ENCODE measurements at places on chromosomes 5 and 9. TPM values are rescaled to one million over a fixed set of nuclear protein-coding genes. Genes with fewer than 3 reads are reported as not detected.

ADAMTS6 gene
- total RNA-seq, result 1.4 TPM

SCGB3A2 gene
- not detected for total RNA-seq

TLX3 gene
- not detected for total RNA-seq

WNK2 gene
- total RNA-seq, result not detected

PLAC8L1 gene
- not detected for total RNA-seq

NDFIP1 gene
- 117 TPM for total RNA-seq

GRCh38 chr9:82206490-82206889 is 217.9 kb downstream of the SPATA31D1 start:
- H3K4me3 ChIP-seq, result no peak overlapping the region
- no peaks in the 10 kb centered on the region for H3K36me3 ChIP-seq
- no peaks in the 10 kb centered on the region for H3K4me1 ChIP-seq
- DNase-seq, result no peak

DNA sequence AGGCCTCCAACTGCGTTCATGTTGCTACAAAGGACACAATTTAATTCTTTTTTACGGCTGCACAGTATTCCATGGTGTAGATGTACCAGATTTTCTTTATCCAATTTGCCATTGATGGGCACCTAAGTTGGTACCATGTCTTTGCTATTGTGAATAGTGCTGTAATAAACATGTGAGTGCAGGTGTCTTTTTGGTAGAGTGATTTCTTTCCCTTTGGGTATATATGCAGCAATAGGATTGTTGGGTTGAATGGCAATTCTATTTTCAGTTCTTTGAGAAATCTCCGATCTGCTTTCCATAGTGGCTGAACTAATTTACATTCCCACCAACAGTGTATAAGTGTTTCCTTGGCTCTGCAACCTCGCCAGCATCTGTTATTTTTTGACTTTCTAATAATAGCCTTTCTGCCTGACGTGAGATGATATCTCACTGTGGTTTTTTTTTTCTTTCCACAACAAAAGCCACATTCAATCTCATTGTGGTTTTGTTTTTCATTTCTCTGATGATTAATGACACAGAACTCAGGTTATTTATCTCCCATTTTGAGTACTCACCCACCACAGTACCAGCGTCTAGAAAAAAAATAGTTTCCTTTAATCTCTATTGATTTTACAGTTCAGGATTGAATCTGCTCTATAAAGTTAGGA is 21.9 kb downstream of the ARRDC3 start:
- H3K4me3 ChIP-seq, result no peak overlapping the region
- no peaks in the 10 kb centered on the region for H3K27me3 ChIP-seq
- H3K4me1 ChIP-seq, result no peaks in the 10 kb centered on the region
- no peak overlapping the region for H3K27ac ChIP-seq

- no peak for DNase-seq
- H3K4me1 ChIP-seq, result no peaks in the 10 kb centered on the region
- H3K27ac ChIP-seq, result no peak overlapping the region
- H3K27me3 ChIP-seq, result no peaks in the 10 kb centered on the region
- no peak overlapping the region for H3K4me3 ChIP-seq
Observed at GRCh38 chr9:8649160-8649559, 849.6 kb upstream of the DMAC1 start.

DNA sequence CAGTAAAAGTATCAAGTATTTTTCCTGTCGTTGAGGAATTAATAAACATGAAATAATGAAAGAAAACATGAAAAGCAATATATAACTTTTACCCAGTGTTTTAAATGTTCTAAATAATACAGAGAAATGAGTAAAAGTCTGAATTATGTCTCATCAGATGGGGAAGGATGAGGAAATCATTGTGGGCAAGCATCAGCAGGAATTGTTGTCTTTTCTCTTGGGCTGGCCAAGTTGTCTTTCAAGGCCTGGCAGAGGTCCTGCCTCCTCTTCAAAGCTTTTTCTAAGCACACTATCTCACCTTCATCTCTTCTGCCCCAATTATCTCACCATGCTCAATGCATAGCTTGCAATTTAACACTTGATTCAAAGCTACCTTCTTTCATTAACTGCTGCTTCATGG is 41.9 kb downstream of the MOCS2 start:
- H3K27ac ChIP-seq, result no peak overlapping the region
- H3K27me3 ChIP-seq, result no peaks in the 10 kb centered on the region
- H3K4me3 ChIP-seq, result no peak overlapping the region
- H3K4me1 ChIP-seq, result no peaks in the 10 kb centered on the region

- no peaks in the 10 kb centered on the region for H3K36me3 ChIP-seq
- H3K27me3 ChIP-seq, result no peaks in the 10 kb centered on the region
- no peaks in the 10 kb centered on the region for H3K4me1 ChIP-seq
- H3K4me3 ChIP-seq, result no peak overlapping the region
- H3K27ac ChIP-seq, result no peak overlapping the region
- peak; percentile 39 for DNase-seq
Observed at GRCh38 chr5:137075163-137075970, 423.8 kb downstream of the SPOCK1 start.

- H3K27ac ChIP-seq, result no peak overlapping the region
- no peak for DNase-seq
- peaks cover 4% of the 10 kb centered on the region for H3K36me3 ChIP-seq
- no peaks in the 10 kb centered on the region for H3K27me3 ChIP-seq
Observed at GRCh38 chr5:449151-449550, 6.2 kb downstream of the EXOC3 start.

DNA sequence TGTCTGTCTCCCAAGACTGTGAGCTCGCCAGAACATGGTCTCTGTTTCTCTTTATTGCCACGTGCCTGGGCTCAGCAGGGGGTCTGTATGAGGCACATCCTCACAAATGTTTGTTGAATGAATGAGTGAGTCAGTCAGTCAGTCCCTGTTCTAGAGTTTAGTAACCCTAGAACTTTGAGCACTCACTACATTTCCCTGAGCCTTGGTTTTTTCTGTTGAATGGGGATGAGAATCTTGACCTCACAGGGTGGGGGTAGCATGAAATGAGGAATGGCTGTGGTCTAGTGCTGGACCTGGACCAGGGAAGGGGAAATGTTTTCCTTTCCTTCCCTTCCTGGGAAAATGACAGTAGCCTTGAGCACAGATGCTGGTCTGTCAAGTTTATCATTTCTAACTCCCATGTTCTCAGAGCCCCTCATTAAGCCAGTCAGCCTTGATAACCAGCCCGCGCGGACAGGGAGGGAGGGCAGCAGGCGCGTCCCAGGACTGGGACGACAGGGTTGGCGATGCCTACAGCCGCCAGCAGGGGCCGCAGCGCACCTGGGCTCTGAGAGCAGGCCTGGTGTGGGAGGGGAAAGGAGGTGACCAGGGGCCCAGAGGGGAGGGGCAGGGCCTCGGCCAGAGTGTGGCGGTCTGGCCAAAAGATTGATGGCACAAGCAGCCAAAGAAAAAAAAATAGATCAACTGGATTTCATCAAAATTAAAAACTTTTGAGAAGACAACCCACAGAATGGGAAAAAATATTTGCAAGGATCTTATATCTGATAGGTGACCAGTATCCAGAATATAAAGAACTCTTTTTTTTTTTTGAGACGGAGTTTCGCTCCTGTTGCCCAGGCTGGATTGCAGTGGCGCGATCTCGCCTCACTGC is 24.1 kb upstream of the WNK2 start:
- peak; percentile 81 for DNase-seq
- no peaks in the 10 kb centered on the region for H3K4me1 ChIP-seq
- H3K36me3 ChIP-seq, result no peaks in the 10 kb centered on the region
- H3K4me3 ChIP-seq, result no peak overlapping the region

Data from breast epithelium (tissue), 4 donors.